ENCODE measurements at places on chromosomes 1 and 21.

DNA sequence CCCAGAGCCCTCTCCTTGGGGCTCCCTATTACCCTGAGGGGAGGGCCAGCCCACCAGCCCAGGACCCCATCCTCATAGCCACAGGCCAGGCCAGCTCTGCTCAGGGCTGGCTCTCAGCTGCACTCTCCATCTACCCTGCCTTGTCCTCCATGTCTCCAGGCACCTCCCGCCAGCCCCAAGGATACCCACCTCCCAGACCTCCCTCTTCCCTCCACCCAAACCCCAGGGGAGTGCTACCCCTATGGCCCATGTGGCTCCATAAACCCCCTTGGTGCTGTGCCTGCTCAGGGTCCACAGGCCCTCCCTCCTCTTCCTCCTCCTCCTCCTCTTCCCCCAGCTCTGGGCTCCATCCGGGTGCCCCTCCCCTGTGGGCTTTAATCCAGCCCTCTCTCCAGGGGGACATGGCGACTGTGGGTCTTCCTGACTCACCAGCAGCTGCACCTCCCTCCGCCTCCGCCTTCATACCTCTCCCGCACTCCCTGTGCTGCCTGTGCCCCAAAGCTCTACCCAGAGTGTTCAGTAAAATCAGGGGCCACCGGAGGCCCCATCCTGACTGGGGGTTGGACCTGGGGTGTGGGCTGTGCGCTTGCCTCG is 9.1 kb downstream of the YBEY start:
- DNase-seq, result no peak

GRCh38 chr1:62462370-62462769 is 25.5 kb downstream of the USP1 start:
- DNase-seq, result no peak

GRCh38 chr1:230231774-230232145 is 164.7 kb downstream of the GALNT2 start:
- DNase-seq, result no peak

DNA sequence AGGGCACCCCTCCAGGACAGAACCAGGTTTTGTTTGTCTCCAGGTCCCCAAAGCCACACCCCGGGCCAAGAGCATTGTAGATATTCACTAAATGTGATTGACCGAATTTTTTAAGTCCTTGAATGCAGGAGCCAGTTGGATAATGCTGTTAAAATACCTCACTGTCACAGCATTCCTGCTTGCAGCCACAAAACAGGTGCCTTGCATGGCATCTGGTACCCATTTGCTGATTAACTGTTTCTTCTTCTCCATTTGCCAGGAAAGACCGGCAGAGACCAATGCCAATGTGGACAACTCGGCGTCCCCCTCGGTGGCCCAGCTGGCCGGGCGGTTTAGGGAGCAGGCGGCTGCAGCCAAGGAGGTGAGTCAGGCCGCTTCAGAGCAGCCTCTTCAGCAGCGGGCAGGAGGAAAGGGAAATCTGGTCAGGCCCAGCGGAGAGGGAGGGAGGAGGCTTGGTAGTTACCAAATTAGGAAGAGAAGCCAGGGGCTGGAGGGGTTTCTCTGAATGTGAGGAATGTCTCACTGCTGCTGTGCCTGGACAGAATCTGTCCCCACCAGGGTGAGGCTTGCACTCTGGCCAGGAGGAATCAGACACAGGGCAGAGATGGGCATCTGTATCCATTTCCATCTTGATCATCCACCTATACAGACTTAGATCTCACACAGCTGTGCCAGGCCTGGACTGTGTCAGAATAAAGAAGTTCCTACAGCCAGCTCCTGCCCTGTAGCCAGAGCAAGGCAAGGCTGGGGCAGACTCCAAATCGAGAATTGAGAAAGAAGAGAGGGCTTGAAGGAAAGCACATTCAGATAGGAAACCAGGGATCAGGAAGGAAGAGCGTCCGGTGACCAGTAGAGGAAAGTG is 37.9 kb upstream of the MPZL1 start:
- no peak for DNase-seq

DNA sequence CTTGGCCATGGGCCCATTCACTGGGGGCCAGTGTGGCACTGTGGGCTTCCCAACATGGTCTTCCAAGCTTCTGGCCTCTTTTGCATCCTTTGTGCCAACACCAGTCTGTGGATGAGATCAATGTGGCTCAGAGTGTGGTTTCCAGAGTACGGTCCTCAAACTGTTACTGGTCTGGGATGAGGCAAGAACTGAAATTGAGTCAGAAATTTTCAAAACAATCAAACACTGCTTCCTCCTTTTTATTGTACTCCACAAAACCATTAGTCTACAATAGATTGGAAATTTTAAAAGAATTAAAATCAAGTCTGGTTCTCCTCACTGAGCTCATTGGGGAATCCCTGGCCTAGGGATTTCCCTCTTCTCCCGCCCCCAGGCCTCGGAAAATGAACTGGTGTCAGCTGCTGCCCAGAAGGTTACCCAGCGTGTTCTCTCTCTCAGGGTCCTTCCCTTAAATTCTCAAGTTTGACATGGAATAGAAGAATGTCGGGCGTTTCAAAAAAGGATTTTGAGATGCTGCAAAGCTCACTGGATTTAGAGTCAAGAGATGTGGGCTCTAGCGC is 222.0 kb downstream of the SDCCAG8 start:
- no peak for DNase-seq

DNA sequence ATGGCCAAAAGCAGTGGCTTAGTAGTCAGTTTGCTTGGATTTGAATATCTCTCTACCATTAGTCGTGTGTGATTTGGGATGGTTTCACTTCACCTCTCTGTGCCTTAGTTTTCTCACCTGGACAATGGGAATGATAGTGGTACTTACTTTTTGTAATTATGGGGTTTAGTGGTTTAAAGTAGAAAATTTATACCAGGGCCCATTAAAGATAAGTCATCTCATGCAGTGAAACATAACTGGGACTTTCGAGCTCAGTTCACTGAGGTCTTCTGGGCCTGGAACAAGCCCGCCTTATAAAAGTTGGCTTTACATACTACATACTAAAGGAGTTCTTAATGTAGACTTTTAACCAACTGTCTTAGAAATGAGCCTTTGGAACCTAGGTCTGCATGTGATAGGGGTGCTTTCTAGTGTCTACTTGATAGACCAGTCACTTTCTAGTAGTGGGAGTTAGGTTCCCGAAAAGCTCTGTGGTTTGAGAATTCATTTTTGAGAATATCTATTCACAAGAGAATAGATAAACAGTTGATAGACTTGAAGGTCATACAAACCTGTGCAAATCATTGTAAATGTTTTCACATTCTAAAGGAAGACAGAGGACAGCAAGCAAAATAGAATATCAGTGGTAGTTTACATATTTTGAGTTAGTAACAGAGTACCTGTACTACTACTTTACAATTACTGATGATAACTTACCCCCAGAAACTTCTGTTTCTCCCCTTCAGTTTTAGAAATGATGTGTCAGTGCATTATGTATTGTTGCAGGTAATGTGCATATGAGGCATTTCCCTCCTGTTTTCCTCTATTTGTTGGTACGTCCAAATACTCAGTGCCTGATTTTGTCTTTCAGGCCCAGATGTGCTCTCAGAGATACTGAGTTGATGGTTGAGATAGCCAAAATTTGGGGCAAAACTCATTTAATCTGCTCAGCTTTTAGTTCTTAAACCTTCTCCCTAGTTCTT is 48.0 kb downstream of the DYRK1A start:
- no peak for DNase-seq

GRCh38 chr1:165235155-165235776 is 121.2 kb downstream of the LMX1A start:
- no peak for DNase-seq

GRCh38 chr1:46096269-46097148 is 35.9 kb downstream of the PIK3R3 start:
- no peak for DNase-seq

DNA sequence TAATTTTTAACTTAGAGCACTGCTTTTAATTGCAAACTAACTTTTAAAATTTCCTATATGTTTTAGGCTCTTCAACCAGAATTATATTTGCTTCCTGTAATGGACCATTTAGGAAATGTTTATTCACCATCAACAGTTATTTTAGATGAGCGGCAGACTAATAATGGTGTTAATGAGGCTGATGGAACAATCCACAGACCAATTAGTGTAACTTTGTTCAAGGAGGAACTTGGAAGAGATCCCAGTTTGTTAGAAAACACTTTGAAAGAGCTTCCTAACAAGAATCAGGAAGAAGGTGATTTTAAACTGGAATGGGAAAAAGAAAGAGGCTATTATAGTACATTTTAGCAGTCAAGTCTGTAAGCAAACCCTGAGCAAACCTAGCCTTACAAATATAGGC is 19.4 kb upstream of the GNG5 start:
- no peak for DNase-seq

DNA sequence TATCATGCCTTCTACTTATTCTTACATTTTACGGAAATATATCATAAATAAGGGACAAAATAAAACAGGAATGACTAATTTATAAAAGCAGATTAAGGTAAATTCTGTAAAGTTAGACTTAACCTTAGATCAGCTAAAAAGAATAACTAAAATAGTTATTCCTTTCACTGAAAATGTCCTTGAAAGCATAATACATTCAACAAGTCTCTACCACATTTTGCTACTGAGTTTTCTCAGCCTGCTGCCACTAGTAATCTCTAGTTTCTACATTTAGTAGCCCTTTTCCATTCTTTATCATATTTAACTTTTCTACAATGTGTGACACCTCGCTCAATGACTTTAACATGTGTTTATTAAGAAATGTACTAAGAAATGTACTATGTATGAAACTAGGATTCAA is 89.0 kb downstream of the DENND1B start:
- DNase-seq, result no peak

- no peak for DNase-seq
These were observed 1.3 kb downstream of the PARK7 start for GRCh38 chr1:7962636-7963377.

- DNase-seq, result no peak
These were observed 219.9 kb downstream of the TRABD2B start for GRCh38 chr1:47777322-47777721.

DNA sequence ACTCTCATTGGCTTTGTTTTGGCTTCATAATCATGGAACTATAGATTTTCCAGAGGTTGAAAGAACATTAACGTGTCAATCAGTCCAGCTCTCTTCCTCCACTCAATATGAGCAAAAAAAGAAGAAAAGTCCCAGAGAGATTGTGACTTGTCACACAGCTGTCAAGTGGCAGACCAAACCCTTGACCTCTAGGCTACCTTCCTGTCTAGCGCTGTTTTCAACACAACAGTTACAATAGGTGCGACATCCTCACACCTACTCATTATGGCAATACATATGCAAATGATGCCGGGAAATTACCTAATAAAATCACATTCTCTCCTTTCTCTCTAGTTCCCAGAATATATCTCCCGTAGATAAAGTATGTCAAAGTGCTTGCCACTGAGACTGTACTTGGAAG is 1.1 kb downstream of the WARS2 start:
- no peak for DNase-seq

GRCh38 chr1:220655961-220656740 is 34.0 kb upstream of the C1orf115 start:
- DNase-seq, result no peak

GRCh38 chr1:98045767-98046641 is 125.2 kb upstream of the DPYD start:
- no peak for DNase-seq

GRCh38 chr1:15803380-15803779 is 4.1 kb downstream of the UQCRHL start:
- DNase-seq, result no peak

DNA sequence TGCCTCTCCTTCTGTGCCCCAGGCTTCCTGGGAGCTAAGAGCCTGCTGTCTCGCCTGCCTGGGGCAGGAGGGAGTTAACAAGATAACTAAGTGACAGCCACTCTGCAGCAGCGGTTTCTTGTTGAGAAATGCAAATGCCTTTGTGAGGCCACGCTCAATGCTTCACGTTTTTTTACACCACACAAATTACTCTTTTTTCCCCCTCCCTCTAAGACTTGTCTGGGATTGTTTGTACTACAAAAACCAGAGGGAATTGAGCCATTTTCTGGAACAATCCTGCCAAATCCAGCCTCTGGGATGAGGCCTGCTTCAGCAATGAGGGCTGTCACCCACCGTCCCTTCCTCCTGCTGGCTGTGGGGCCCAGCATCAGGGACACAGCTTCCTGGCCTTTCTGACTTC is 119.6 kb downstream of the ACTL8 start:
- no peak for DNase-seq

DNA sequence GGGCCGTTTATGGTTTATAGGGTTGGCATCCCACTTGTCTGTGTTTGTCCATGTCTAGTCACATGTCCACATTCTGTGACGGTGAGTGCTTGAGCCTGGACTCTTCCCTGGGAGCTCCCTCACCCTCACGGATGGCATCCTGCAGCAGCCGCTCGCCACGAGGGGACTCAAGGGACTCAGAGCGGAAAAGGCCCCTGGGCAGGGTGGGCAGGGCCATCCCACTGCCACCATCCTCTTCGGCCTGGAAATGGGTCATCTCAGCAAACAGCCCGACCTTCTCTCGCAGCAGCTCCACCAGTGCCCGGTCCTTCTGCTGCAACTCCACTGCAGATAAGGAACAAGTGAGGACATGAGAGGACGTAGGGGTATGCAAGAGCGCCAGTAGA is 11.1 kb downstream of the RXFP4 start:
- no peak for DNase-seq

- DNase-seq, result no peak
These were observed 65.0 kb upstream of the IRF2BP2 start for GRCh38 chr1:234675006-234675405.
